ENCODE measurements at places on chromosomes 12 and 14. TPM values are rescaled to one million over a fixed set of nuclear protein-coding genes. Genes with fewer than 3 reads are reported as not detected.
A peak's percentile ranks its signal among the peaks of the same experiment; 100 is the strongest.

The RNF212B gene
- polyA plus RNA-seq = 0.65 TPM

The HOXC10 gene
- 2.6 TPM for polyA plus RNA-seq

The SLC39A5 gene
- polyA plus RNA-seq = 4.8 TPM

The KRT79 gene
- not detected for polyA plus RNA-seq

The PTPRB gene
- polyA plus RNA-seq = 35.1 TPM

The FAIM2 gene
- polyA plus RNA-seq = 1.3 TPM

The A2ML1 gene
- polyA plus RNA-seq = 0.64 TPM

DNA sequence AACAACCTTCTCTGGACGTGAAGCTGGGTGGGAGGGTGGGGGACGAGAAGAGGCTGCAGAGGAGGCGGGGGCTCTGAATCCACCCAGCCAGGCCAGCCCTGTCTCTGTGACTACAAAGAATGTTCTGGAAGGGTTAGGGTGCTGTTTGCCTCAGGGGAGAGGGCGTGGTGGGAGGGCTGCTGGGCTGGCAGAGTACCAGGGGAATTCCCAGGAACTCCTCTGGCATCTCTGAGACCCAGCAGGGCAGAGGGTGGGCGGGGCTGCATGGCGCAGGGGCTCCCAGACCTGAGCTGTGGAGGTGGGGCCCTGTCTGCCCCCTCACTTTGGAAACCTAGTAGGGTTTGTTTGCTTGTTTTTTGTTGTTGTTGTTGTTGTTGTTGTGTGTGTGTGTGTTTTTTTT lies 45.5 kb upstream of the FZD10 start:
- no peak for DNase-seq

DNA sequence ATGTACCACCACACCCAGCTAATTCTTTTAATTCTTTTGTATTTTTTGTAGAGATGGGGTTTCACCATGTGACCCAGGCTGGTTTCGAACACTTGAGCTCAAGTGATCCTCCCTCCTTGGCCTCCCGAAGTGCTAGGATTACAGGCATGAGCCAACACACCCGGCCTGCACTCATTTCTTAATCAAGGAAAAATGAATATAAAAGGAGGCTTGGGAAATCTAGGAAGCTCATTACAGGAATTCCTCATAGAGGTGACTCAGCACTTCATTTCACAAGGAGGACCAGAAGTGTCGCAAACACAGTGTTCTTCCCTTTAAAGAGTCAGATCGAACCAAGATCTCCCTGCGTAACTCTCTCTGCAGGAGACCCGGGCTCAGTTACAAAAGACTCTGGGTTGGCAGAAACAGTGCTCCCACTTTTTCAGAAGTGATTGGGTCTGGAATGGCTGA lies 30.3 kb downstream of the NFKBIA start:
- no peak for DNase-seq

DNA sequence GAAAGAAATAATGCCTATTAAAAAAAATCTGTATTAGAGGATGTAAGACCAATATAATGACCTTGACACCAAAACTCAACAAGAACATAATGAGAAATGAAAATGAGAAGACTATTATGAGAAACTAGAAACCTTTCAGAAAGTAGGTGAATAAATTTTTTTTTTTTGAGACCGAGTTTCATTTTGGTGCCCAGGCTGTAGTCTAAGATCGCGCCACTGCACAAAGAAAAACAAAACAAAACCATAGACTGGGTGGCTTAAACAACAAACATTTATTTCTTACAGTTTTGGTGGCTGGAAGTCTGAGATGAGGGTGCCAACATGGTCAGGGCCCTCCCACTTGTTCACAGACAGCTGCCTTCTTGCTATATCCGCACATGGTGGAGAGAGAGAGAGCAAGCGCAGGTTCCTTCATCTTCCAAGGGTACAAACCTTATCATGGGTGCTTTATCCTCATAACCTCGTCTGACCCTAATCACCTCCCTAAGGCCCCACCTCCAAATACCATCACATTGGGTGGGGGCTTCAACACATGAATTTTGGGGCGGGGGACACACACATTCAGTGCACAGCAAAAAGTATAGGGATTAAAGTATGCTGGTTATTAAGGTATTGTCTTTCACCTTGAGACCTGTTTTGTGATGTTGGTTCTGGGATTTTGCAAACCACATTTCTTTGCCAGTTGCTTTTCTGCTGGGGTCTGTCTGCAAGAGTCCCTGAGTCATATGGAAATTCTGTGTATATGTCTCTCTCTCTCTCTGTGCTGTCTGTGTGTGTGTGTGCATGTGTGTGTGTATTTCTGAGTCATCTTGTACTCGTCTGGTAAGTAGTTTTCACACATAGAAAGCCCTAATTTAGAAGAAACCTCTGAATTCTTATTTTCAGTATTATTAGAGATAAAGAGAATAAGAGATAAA lies 26.2 kb downstream of the ZCRB1 start:
- no peak for DNase-seq

- no peak for DNase-seq
Measured at GRCh38 chr14:20775901-20776300, 5.2 kb upstream of the RNASE6 start.

GRCh38 chr14:68292441-68293215 lies 473.0 kb downstream of the RAD51B start:
- no peak for DNase-seq

DNA sequence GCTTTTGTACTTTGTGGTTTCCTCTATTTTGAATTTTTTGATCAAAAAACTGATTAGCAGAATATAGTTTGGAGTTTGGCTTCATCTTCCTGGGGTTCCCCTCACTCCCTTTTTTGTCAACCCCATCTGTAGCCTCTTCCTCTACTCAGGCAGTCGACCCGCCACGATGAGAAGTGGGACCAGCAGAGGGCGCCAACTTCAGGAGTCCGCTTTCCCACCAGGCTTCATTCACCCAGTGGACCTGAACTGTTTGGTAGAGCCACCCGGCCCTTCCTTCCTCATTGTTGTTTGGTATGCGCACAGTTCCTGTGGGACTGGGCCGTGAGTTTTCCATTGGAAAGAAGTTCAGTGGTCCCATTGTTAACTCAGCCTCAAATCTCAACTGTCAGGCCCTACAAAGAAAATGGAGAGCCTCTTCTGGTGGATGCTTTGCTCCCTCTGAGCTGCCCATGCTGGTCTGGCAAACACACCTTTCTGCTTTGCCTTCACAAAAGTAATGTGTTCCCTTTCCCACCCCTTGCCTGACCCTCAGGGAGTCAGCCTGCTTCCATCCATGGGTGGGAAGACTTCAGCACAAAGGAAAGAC lies 21.7 kb downstream of the TMBIM6 start:
- DNase-seq = peak; percentile 28

- DNase-seq = no peak
Measured at GRCh38 chr12:12941450-12942350, 10.3 kb downstream of the GPRC5D start.

GRCh38 chr14:74841230-74842207 lies 34.4 kb downstream of the PROX2 start:
- no peak for DNase-seq

DNA sequence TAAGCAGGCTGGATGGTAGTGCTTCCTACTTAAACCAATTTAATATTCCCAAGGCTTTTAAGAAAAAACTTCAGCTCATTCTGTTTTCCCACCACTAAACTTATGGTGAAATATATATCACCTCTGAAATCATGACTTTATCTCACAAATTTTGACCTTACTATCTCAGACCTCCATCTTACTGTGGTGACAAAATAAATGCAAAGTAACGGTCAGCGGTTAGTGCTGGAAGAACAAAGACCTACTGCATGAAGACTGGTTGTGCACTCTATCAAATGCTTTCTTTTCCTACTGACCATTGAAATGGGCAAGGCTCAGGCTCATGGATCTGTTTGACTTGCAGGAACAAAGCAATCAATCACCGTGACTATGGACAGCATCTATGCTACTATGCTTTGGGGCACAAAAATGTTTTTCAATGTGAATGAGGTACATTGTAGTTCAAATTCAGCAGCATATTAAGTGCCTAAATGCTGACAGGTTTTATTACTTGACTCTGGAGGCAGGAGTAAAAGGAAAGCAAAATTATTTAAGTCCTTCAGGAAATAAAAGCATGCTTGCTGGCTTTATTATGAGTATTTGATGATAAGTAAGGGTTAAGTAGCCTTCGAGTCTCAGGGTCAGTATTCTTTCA lies 43.1 kb upstream of the GTF2A1 start:
- DNase-seq = no peak

DNA sequence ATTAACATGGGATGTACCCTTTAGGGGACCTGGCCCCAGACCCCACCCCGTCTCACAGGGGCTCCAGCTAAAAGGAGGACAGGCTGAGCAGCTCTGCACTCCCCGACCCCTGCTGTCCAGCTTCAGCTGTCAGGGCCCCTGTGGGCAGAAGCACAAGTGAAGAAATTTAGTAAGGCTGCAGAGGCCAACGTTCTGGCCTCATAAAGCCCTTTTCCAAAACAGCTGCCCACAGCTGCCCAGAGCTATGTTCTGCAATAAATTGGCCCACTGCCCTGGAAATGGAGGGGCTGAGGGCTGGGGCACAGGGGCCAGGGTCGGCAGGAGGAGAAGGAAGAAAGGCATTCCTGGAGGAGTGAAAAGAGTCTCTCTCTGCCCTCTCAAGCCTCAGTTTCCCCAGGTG lies 357.1 kb downstream of the BCL11B start:
- peak; percentile 75 for DNase-seq

GRCh38 chr12:12018454-12018853 lies 52.3 kb upstream of the BCL2L14 start:
- peak; percentile 29 for DNase-seq
